Muscle of leg (tissue), 16 donors: ENCODE measurements at places on chromosomes 6 and 20. TPM values are rescaled to one million over a fixed set of nuclear protein-coding genes. Genes with fewer than 3 reads are reported as not detected.

- peak; percentile 53 for DNase-seq
These were observed 5.6 kb downstream of the BRD2 start for GRCh38 chr6:32974016-32974333.

- no peak for DNase-seq
These were observed 62.1 kb downstream of the OLIG3 start for GRCh38 chr6:137432054-137432611.

- DNase-seq, result peak; percentile 76
These were observed 155.5 kb downstream of the PRL start for GRCh38 chr6:22141241-22141745.

- DNase-seq, result peak; percentile 64
These were observed 86.0 kb downstream of the SESN1 start for GRCh38 chr6:109008537-109009235.

DNA sequence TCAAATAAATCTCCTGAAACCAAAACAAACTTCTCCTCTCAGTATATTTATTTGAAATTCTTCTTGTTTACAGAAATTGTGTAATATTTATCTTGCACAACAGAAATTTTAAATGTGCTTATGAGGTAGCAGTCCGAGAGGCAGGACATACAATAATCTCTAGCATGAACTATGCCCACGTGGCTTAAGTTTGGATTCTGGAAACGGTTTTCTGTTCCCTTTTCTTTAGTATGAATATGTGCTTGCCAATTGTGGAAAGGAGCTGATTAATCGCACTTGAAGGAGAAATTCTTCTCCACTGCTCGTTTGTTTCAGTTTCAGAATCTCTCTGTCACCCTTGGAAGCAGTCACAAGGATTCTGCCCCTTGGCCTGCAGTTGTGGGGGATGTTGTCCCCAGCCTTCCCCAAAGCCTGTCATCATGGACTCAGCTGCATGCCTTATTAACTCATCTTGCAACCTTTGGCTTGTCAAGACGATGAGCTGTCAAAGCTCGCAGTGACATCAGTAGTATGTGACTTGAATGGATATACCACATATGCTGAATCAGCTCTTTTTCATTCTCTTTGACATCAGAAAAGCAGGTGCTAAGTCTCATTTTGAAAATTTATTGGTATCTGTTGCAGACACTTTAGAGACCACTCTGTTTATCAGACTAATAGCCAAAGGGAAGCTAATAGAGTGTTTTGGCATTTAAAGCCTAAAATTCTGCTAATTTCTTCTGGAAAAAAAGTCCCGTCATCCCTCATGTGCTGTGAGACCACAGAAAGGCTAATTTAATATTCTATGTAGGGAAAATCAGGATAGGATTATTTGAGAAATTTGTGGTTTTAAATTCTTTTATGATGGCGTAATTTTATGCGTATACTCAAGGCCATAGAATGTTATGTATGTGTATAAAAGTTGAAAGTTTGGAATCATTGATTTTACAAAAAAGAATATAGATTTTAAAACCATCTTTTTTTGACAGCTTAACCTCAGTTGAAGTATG, 186.8 kb downstream of the ARID1B start:
- DNase-seq, result peak; percentile 61

GRCh38 chr6:114282292-114282691, 60.5 kb downstream of the HS3ST5 start:
- DNase-seq, result peak; percentile 32

GRCh38 chr6:30497714-30498113, 8.4 kb downstream of the HLA-E start:
- no peak for DNase-seq

- peak; percentile 27 for DNase-seq
These were observed 41.0 kb downstream of the NINL start for GRCh38 chr20:25544311-25544710.

GRCh38 chr6:7300926-7301325, 12.1 kb downstream of the SSR1 start:
- no peak for DNase-seq

GRCh38 chr20:11235058-11235457, 561.3 kb upstream of the JAG1 start:
- DNase-seq, result no peak

GRCh38 chr6:92139601-92140000, 1279.8 kb downstream of the EPHA7 start:
- DNase-seq, result peak; percentile 43

- DNase-seq, result no peak
These were observed 127.4 kb downstream of the MYLK4 start for GRCh38 chr6:2623295-2623694.

DNA sequence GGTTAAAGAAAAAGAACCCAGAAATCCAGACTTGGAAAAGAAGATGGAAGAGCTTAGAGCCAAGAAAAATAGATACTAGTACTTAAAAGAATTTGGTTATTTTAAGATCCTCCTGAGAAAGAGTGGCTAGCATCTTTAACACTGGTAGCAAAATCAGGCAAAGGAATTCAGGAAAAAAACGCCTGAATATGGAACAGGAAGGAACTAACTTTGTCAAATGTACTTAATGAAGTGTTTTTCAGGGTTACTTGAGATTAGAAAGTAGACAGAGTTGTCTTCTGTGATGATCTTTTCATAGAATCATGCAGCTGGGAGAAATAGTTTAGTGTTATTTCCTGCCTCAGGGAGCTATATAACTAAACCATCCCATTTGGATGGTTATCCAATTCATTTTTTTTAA, 50.8 kb upstream of the SASH1 start:
- DNase-seq, result peak; percentile 57

- DNase-seq, result no peak
These were observed 4.9 kb downstream of the CENPQ start for GRCh38 chr6:49468042-49468441.

- no peak for DNase-seq
These were observed 17.5 kb downstream of the AGPAT4 start for GRCh38 chr6:161256407-161256806.

DNA sequence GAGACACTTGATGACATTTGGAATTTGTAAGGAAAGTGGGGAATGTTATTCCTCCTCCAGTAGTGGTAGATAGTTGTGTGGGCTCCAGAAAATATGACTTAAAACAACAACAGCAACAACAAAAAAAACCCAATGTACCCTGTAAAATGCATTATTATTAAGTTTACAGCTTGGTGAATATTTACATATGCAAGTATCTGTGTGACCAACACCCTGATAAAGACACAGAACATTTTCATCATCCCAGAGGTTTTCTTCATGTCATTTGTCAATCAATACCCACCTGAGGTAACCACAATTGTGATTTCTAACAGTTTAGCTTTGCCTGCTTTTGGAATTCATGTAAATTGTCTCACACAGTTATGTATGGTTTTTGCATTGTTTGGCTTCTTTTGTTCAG, 152.1 kb upstream of the GRIK2 start:
- no peak for DNase-seq

SLA2 gene
- 0.09 TPM for total RNA-seq

AAR2 gene
- 20.5 TPM for total RNA-seq

ISM1 gene
- 1.4 TPM for total RNA-seq

ABRACL gene
- total RNA-seq, result 14.8 TPM

EYA4 gene
- total RNA-seq, result 28.8 TPM

SNAI1 gene
- 3.8 TPM for total RNA-seq
